Stimulated activated CD4-positive, alpha-beta T cell treated with anti-CD3 and anti-CD28 coated beads, Interleukin-4, amount 100 ng/mL, for 24 hours (primary cell): ENCODE measurements at places on chromosomes 11 and 22.

- DNase-seq, result no peak
Measured at GRCh38 chr11:77441426-77441825, 32.5 kb downstream of the PAK1 start.

DNA sequence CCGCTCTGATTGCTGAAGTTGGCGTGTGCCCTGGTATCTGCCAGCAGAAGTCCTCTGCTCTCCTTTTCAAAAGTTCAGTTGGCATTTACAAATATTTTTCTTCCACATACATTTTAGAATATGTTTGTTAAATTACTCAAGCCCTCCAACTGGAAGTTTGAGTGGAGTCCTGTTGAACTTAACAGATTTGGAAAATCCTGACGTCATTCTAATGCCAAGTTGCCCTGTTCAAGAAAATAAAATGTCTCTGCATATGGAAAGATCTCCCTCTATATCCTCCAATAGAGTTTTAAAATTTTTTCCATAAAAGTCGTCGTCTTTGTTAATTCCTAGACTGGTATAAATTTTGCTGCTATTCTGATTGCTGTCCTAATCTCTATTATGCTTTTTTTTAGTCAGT lies 3.3 kb downstream of the KCNQ1OT1 start:
- no peak for DNase-seq

- no peak for DNase-seq
Measured at GRCh38 chr11:119619665-119620064, 109.3 kb downstream of the NECTIN1 start.

DNA sequence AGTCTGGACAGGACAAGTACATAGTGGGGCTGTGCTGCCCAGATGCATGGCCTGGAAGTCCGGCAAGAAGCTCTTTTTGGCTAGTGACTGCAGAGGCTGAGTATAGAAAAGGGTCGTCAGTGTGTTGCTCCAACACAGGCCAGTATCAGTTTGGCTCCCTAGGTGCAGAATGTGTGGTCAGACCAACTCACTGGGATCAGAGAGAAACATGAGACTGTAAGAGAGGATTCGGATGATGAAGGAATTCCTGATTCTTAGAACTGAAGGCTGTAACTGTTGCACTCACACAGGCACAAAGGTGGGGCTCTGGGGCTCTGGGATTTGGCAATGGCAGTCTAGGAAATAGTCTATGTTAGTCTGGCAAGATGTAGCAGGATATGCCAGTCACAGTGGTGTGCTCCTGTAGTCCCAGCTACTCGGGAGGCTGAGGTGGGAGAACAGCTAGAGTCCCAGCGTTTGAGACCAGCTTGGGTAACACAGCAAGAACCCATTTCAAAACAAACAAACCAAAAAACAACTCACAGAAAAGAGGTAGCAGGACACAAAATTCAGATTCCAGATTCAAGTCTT lies 11.1 kb upstream of the UPB1 start:
- no peak for DNase-seq

GRCh38 chr11:7904917-7905316 lies 26.2 kb downstream of the OR10A6 start:
- DNase-seq, result no peak
